ENCODE measurements at places on chromosomes 16 and 17.
A peak's percentile ranks its signal among the peaks of the same experiment; 100 is the strongest.

DNA sequence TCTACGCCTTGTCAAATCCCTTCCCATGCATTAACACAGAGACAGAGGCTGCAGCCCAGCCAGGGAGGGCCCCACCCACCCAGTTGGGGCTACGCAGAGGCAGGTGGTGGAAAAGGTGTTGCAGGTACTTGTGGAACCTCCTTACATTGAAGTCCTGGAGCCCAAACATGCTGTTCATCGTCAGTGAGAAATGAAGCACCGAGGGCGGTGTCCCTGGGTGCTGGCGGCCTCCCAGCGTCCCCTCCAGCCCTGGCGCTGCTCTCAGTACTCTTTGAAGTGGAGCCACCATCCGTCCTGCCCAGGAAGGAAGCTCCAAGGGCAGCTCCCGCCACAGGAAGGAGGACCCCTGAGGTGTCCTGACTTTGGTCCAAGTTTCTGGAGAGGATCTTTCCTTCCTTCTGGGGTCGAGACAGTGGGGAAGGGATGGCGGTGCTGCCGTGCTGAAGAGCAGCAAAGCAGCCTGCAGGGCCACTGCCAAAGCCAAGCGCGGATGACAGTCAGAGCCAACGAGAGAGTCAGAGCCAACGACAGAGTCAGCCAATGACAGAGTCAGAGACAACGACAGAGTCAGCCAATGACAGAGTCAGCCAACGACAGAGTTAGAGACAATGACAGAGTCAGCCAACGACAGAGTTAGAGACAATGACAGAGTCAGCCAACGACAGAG, 23.4 kb downstream of the LMF1 start:
- no peak for DNase-seq

GRCh38 chr16:85441189-85441889, 171.8 kb upstream of the GSE1 start:
- no peak for DNase-seq

GRCh38 chr16:49356728-49357488, 16.7 kb upstream of the C16orf78 start:
- DNase-seq: no peak

DNA sequence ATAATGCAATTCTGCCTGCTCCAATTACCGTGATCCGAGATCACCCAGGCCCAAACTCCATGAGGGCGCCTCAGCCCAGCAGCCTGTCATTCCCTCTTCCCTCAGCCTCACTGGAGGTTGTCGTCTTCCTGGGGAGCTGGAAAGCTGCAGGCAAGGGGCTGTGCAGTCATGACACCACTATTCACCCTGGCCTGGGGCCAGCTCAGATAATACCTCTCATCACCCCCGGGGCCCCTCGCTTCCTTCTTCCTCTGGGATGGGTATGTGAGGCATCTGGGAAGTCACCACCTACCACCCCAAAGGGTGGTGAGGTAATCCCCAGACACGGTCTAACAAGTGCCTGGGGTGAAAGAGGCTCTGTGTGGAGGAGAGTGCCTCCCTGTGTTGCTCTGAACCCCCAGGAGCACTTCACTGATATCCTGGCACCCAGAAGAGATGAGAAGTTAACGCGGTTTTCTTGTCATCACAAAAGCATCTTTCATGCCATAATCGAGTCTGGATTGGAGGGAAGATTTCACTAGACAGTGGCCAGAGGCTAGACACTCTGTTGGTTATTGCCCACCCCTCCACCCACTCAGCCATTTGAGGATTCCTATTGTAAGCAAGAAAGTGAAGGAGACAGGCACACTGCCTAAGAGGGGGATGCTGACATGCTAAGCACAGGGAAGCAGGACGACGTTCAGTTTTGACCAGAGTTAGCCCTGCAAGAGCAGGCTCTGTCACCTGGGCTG, 18.4 kb downstream of the CFAP20 start:
- no peak for DNase-seq

- no peak for DNase-seq
These were observed 26.1 kb downstream of the MRPS23 start for GRCh38 chr17:57823469-57824401.

GRCh38 chr17:59361386-59361785, 29.9 kb downstream of the YPEL2 start:
- no peak for DNase-seq

DNA sequence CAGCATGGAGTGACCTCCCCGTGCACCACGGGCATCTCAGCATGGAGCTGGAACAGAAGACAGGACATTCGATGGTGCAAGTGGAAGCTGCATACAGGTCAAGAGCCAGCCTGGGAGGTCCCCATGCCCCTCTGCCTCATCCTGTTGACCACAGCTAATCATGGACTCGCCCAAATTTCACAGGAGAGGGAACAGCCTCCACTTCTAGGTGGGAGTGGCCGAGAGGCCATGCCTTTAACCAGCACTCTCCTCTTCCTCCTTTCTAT, 3.8 kb upstream of the SLC47A2 start:
- no peak for DNase-seq

GRCh38 chr17:27856676-27857432, 36.3 kb downstream of the LYRM9 start:
- no peak for DNase-seq

- no peak for DNase-seq
These were observed 10.3 kb downstream of the NDUFAF8 start for GRCh38 chr17:81249223-81250040.

GRCh38 chr17:50661795-50662391, 27.2 kb downstream of the ABCC3 start:
- peak; percentile 61 for DNase-seq

GRCh38 chr16:72467157-72467759, 295.3 kb upstream of the PMFBP1 start:
- DNase-seq: peak; percentile 4

DNA sequence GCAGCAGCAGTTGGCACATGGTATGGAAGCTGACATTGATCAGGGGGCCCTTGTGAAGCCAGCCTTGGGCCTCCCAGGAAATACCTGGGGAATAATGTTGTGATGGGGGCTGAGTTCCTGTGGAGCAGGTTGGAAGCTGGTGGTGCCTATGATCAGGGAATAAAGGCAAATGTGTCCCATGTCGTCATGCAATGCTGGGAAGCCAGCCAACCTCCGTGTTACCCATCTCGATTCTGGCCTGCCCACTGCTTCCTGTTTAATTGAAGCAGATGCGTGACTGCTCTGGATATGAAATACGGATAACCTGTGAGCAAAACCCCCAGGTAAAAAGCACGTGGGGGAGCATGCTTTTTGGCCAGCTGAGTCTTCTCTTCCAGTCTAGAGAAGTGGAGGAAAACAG, 580.4 kb upstream of the HSBP1 start:
- no peak for DNase-seq

GRCh38 chr16:30746638-30747175, 1.5 kb upstream of the PHKG2 start:
- no peak for DNase-seq

GRCh38 chr16:27759967-27760788, 210.2 kb downstream of the KATNIP start:
- DNase-seq: no peak

All from NCI-H2029 treated with DMSO at 0.1 percent for 48 hours (cell line).